SK-N-DZ (cell line): ENCODE measurements at places on chromosomes 7 and 10.
A peak's percentile ranks its signal among the peaks of the same experiment; 100 is the strongest.

DNA sequence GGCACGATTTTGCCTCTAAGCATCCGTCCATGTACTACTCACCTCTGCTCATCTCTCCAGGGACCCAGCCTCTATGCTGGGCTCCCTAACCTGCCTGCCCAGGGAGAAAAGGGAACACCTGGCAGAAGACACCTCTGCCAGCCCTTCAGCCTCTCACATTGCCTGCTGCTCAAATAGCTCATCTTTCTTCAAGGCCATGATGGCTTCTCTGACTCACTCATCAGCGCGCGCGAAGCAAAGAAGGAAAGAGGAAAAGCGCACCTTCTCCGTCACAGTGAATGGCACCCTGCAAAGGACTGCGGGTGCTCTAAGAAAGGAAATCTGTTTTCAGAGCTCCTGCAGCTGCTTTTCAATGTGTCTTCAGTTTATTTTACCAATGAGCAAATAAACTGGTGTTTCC, 174.0 kb downstream of the PRKAG2 start:
- DNase-seq, result no peak

DNA sequence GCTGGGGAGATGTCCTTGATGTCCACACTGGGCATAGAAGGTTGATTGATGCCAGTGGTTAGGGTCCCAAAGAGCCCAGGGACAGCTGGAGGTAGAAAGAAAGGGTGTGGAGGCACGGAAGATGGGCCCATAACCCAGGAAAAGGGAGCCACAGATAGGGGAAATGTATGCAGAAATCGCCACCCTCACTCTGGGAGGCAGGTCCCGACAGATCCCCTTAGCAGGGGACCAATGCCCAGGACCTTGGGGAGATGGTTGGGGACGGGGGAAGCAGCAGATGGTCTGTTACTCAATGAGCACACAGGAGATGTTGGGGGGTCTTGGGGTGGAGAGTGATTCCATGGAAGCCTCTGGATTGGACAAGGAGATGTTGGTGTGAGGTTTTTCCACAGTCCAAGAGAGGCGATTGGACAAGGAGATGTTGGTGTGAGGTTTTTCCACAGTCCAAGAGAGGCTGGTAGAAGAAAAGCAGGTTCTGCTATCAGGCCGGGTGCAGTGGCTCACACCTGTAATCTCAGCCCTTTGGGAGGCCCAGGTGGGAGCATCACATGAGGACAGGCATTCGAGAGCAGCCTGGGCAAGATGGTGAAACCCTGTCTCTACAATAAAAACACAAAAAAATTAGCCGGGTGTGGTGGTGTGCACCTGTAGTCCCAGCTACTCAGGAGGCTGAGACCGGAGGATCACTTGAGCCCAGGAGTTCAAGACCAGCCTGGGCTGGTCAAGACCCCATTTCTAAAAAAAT, 7.0 kb upstream of the PPP1R35 start:
- no peak for DNase-seq

- no peak for DNase-seq
These were observed 191.1 kb upstream of the TCF7L2 start for GRCh38 chr10:112758961-112759360.

DNA sequence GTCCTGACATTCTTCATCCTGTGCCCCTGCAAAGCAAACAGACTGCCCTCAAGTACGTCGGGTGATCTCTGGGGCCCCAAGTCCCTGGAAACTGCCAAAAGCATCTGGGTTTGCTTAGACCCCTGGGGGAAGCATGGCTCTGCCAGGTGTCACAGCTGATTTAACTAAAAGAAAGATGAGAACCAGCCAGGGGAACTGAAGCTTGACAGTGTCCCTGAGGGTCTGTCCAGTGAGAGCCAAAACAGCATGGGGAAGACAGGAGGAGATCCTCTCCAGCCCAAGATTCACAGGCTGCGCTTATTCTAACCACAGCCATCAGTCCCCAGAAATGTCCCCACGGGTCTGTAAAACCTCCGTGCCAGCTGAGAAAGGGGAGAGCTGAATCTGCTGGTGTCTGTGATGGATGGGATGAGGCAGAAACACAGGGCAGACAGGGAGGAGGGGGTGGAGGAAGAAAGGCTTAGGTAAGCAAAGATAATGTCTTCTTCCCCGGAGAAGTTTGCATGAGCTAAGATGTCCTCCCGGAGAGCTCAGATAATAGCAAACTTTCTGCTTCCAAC, 21.3 kb downstream of the CCDC3 start:
- peak; percentile 97 for DNase-seq

- no peak for DNase-seq
These were observed 53.1 kb upstream of the COBL start for GRCh38 chr7:51369746-51370145.

- no peak for DNase-seq
These were observed 18.3 kb downstream of the LIPM start for GRCh38 chr10:88820748-88821401.

DNA sequence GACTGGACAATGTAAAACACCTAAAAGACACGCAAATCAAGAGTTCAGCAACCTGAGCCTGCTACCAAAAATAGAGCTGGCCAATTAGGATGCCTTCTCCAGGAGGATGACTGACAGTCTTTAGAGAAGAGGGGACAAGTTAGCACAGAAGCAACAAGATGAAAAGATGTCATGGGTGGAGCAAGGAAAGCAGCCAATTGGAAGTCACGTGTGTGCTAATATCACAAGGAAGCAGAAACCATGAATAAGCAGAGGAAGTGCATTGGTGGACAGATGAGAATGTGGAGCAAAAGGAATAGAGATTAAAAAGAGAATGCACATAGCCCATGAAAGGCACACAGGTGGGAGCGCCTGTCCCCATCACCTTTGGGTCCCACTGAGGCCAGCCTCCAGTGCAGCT, 148.1 kb downstream of the SLC25A13 start:
- DNase-seq, result no peak

GRCh38 chr10:103501186-103501585, 7.7 kb downstream of the NEURL1 start:
- DNase-seq, result no peak

DNA sequence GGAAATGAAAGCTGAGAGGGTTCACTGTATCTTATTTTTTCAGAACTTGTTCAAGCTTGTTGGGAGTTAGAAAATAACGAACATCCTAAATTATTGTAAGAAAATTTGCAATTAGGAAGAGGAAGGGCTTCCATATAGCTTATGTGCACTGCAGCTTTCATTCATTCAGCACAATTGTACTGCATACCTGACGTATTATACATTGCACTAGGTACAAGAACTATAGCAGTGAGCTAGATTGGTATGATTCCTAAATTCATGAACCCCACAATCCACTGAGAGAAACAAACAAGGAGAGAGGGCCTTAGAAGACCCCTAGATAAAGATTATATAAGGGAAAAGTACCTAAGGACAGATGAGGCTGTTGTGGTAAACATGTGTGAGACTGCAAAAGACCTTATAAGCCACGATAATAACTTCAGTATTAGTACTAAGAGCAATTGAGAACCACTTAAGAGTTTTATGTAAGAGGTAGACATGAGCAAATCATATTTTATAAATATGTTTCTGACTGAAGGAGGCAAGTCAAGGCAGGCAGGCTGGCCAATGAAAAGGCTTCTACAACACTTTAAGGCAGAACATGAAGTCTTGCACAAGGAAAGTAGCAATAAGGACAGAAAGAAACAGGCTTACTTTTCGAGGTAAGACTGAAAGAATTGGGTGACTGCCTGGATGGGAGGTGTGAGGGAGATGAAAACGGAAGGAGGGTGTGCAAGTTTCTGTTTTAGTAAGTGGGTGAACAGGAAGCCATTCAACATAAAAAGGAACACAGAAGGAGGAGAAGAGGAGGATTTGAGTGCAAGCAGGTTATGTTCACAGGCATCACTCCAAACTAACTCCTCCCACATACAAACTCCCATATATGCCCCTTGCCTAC, 77.9 kb upstream of the LRRN3 start:
- no peak for DNase-seq

DNA sequence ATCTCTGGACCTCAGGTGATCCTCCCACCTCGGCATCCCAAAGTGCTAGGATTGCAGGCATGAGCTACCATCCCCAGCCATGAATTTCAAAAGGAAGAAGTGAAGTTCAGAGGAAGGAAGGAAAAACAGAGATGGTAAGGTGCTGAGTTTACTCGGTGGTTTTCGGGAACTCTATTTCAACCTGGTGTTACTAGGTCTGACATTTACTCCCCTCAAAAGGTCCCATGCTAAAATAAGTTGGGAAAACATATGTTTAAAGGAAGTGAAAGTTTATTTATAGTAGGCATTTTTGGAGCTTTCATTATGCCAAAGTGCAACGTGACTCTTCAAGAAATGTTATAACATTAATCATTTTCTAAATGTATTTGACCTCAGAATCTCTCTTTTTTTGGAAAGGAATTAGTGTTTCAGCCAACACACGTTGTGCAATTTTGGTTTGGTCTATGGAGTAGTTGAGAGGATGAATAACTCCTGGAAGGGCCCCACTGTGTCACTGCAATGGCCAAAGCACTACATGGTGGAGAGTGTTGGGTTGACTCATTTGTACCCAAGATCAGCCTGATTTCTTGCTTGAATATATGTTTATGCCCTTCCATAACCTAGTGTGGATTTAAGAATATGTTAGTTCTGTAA, 114.7 kb upstream of the FAM171A1 start:
- no peak for DNase-seq

DNA sequence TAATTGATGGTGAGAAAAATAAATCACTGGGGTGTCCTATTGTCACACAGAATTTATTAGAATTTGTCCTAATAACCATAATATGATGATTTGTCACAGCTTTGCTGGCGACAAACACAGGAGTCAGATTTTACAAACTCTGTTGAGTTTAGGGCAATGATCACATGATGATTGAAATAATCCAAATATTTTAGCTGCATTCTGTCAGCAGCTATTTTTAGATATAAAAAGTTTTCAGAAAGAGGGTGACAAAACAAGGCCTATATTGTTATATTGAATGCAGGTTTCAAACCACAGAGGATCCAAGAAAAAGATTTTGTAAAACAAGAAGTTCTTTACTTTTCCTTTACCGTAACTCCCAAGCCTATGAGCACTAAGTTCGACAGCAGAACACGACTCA, 178.8 kb downstream of the ADAM12 start:
- DNase-seq, result no peak
